ENCODE measurements at places on chromosomes 3 and 15.

DNA sequence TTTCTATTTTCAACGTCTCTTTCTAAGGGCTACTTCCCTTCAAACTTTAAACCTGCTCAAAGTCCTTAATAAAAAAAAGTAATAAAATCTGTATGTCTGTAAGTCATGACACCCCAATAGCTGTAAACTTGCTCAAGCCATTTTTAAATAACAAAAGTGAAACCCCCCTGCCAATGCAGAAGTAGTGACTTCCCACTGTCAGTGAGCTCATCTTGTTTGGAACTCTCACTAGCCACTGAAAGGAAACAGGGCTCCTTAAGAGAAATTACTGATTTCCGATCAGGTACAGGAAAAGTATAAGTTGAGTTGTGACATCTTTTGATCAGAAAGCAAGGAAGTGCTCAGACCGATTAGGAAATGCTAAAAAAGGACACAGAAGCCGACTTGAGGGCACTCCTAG, 27.6 kb upstream of the GPR171 start:
- no peak for DNase-seq

DNA sequence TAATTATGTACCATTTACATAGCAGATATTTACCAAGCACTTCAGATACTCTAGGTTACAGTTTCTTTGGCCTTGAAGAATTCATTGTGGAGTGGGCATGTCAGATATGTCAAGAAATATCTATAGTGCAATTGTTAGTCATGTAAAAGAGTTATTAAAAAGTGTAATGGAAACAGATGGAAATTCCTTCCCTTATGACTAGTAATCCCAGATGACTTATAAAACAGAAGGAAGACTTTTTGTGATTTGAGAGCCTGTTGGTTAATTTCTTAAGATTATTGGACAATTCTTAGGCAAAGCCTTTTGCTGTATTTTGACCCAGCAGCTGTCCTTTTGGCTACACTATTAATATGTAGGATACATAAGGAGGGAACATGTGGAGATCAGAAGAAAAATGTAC, 708.9 kb upstream of the NECTIN3 start:
- no peak for DNase-seq

DNA sequence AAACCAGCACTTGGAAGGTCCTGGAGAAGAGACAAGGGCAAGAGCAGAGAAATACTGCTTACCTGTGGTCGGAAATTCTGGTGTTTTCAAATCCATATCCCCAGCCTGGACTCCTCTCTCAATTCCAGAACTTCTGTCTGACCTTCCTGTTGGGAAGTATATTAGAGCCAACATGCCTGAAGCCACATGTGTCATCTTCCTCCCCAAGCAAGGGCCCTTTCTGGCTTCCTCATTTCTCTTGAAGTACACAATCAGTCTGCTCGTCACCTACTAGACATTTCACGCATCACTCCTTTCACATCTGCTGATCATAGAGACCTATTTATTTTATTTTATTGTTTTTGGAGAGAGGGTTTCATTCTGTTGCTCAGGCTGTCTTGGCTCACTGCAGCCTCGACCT, 8.4 kb downstream of the PARP14 start:
- no peak for DNase-seq

DNA sequence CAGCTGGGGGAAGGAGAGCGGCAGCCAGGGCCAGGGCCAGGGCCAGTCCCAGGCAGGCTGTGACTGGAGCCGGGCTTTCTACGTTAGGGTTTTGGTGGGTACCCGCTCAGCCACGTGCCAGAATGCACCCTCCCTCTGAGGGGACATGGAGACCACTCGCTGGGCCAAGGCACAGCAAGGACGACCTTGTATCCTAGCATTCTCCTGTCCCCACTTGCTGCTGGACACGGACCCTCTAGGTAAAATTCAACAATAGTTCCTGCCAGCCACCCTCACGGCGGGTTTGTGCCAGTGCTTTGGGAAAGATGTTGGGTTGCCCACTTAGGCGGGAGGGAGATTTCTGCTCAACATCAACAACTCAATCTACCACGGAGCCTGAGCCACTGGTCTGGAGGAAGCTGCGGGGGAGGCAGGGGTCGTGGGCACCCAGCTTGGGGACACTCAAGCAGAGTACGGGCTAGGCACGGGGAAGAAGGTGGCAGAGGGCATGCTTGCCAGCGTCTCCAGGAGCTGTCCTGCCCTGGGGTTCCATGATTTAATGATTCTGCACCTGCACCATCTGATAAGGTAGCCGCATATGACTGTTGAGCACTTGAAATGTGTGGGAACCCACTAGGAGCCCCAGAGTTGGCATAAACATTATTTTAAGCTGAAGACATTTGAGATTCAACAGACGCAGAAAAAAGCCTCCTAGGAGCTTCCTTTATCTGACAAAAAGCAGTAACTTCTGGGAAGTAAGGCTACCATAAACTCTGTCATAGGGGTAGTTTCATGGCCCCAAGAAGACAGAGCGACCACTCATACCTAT, 22.5 kb upstream of the C15orf39 start:
- DNase-seq: no peak

DNA sequence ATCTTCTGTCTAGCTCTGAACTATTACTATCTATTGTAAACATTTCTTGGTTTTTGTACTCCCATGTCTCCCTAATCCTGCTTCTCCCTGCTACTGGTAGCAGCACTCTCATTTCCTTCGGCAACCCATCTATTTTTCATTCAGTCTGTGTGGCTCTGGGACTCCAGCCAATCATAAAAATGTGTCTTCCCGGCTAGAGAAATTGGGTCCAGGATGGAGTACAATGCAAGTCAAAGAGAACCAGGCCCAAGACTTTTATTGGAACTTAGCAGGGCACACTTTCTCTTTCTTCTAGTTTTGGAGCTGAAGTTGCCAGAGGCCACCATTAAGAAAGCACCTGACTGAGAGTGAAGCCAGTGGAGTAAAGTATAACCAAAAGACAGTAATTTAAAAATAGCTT, 22.8 kb upstream of the ARHGEF26 start:
- DNase-seq: no peak

DNA sequence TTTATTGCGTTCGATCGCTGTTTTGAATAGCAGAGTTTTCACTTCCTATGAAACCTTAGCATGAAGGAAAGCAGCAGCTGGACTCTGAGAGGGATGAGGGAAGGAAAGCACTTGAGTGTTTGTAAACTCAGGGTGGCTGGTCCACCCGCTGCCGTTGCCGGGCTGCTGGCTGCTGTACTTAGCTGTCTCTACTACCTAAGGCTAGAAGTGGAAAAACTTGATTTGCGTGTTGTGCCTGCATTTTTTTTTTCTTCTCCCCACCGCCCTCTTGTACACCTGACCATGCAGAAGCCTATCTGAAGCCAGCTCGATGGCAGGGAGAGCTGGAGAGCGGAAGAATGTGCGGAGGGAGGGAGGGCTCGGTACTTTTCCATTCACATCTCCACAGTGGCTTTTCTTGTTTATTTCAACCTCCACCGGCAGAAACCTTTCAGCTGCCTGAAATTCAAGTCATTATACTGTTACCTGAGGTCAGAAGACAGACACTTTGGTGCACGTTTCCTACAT, 4.8 kb upstream of the BCL6 start:
- peak; percentile 83 for DNase-seq
